ENCODE measurements at places on chromosomes 4 and X. TPM values are rescaled to one million over a fixed set of nuclear protein-coding genes. Genes with fewer than 3 reads are reported as not detected.

Gene SSX2
- not detected for total RNA-seq

DNA sequence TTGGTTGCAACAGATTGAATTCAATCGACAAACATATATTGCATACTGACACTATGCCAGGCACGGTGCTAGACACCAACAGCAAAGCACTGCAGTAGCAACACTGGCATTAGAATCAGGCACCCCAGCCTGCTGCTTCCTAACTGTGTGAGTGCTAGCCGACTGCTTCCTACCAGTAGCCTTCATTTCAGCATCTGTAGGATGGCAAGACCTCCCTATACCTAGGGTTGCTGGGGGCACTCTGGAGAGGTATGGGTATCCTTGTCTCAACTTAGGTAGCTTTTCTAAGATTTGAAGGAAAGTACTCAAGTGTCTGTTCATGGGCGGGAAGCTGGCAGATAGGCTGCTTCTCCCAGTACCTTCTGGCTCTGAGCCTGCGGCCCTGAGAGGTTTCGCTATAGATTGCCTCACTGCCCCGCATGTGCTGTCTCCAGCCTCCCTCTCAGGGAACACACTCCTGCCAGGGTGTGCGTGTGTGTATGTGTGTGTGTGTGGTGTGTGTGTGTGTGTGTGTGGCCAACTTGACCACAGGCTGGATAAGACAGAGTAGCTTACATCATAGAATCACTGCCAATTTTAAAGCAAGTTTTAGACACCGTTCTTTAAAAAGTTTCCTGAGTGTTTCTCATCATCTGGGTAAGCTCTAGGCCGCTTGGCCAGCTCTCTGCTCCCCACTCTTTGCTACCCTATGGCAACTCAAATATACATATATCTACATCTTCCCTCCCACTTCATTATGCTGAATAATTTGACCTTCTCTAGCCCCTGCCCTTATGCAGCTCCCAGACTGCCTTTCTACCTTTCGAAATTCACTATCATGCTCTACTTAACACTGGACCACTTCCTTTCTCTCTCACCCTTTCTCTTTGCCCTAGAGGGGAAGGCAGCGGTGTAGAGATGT, 97.0 kb upstream of the PJA1 start:
- DNase-seq = no peak

GRCh38 chr4:141238186-141238585, 17.5 kb downstream of the ZNF330 start:
- no peak for DNase-seq

Gene MND1
- total RNA-seq = 15.8 TPM

GRCh38 chr4:13917015-13917414, 289.5 kb upstream of the BOD1L1 start:
- peak; percentile 93 for DNase-seq

Gene AREG
- 95.8 TPM for total RNA-seq

Measured in LHCN-M2 (cell line).